CD4-positive, alpha-beta T cell (primary cell): ENCODE measurements at places on chromosomes 1 and 21. TPM values are rescaled to one million over a fixed set of nuclear protein-coding genes. Genes with fewer than 3 reads are reported as not detected.

The OR10K1 gene
- total RNA-seq: not detected

The GBP4 gene
- total RNA-seq: 11.3 TPM

The S100A1 gene
- total RNA-seq: not detected

The SHISA4 gene
- 0.19 TPM for total RNA-seq

The UTS2 gene
- not detected for total RNA-seq

The RBP7 gene
- not detected for total RNA-seq

- H3K27ac ChIP-seq: no peak overlapping the region
- peaks cover 8% of the 10 kb centered on the region for H3K4me1 ChIP-seq
- H3K36me3 ChIP-seq: no peaks in the 10 kb centered on the region
- no peak for DNase-seq
- no peak overlapping the region for H3K4me3 ChIP-seq
Measured at GRCh38 chr1:157113106-157113505, 13.5 kb upstream of the ETV3L start.

DNA sequence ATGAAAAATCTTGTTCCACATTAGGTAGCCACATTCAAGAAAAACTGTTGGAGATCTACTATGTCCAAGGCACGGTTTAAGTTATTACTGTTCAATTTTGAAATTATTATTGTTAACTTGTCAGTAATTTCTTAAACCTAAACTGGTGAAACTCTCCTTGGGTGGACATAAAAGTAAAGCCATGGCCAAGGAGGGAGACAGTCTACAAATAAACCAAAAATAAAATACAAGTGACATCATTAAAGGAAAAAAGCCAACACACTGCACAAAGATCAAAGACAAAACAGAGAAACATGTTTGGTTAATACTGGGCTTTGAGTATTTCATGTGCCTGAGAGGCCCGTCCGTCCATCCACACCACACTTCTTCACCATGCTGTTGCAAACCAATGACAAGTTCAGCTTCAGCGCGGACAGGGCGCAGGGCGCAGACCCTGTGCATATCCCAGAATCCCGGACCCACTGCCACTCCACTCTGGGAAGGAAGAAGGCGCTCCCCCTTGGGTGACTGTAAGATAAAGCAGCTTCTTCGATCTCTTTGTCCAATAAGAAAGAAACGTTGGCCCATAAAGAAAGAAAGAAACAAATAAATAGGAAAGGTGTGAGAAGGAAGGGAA, 918 bp upstream of the RASAL2 start:
- no peak for DNase-seq
- peaks cover 9% of the 10 kb centered on the region for H3K4me1 ChIP-seq
- peaks cover 21% of the 10 kb centered on the region for H3K27me3 ChIP-seq
- no peak overlapping the region for H3K27ac ChIP-seq
- H3K4me3 ChIP-seq: peak overlapping the region; percentile 25

DNA sequence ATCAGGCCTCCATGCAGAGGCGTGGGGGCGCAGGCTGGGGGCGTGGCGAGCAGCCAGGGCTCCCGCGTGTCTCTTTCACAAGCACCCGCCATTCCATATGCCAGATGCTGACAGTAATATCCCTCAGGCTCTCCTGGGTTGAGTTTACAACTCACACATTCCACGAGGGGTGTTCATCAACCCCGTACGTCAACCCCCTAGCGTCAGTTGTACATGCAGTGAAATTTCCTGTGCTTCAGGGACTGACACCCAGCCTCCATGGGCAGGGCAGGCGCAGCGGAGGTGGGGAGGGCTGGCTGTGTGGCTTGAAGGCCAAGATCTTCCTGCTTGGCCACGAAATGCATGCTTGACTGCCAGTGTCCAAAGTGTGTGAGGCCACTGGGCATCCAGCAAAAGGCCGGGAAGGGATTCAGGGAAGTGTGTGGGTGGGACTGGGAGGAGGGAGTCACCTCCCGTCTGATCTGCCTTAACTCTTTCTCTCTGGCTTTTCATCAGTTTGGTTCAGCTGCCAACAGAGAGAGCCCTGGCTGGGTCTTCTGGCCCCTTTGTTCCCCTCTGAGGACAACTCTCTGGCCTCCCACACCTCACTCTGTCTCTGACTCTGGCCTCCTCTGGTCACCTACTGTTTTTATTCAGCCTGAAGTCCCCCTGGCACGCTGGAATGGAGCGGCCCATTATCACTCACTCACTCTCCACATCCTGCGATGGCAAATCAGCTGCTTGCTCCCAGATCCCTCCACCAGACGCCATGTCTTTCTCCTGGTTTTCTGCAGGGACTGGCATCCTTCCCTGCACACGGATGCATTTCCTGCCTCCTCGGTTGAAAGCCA, 33.8 kb downstream of the CLIC6 start:
- no peak overlapping the region for H3K4me3 ChIP-seq
- no peaks in the 10 kb centered on the region for H3K36me3 ChIP-seq
- no peak overlapping the region for H3K27ac ChIP-seq
- no peaks in the 10 kb centered on the region for H3K27me3 ChIP-seq

DNA sequence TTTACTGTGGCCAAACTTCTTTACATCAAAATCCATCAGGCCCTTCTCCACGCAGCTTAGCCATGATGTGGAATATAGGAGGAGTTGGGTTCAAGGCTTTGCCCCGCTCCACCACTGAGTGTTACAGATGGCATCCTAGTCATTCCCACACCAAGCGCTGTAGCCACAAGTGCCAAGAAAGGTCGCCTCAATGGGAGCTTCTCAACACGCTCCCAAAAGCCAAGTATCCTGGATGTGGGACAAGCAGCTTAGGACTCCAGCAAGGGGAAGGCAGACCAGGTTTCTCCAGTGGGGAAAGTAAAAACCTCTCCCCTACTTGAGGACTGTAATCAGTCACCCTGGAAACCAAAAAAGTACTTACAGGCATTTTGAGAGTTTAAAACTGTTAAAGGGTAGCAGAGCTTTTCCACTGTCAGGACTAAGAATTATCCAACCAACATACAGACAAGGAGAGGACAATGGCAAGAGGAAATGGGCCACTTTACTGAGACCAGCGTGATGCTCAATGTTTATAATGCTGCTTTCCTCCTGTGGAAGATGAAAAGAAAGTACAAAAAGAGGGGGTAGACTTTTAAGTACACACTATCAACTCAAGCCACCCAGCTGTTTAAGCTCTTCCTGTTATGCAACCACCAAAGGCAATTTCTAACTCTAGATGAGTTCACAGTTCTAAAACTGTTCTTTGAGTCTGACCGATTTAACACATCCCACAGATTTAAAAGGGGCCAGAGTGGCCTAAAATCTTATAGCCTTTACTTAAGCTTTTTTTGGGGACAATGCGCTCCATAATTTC, 120.7 kb upstream of the KRTAP19-8 start:
- H3K27me3 ChIP-seq: no peaks in the 10 kb centered on the region
- peaks cover 47% of the 10 kb centered on the region for H3K4me1 ChIP-seq
- peak overlapping the region; percentile 48 for H3K27ac ChIP-seq
- no peak for DNase-seq

GRCh38 chr1:217089361-217090014, 366.3 kb upstream of the ESRRG start:
- H3K36me3 ChIP-seq: no peaks in the 10 kb centered on the region
- no peak overlapping the region for H3K4me3 ChIP-seq
- H3K4me1 ChIP-seq: no peaks in the 10 kb centered on the region
- H3K27me3 ChIP-seq: peaks cover 16% of the 10 kb centered on the region
- no peak overlapping the region for H3K27ac ChIP-seq

- peaks cover 58% of the 10 kb centered on the region for H3K4me1 ChIP-seq
- no peaks in the 10 kb centered on the region for H3K36me3 ChIP-seq
- peak; percentile 29 for DNase-seq
- H3K4me3 ChIP-seq: no peak overlapping the region
- H3K27ac ChIP-seq: no peak overlapping the region
Measured at GRCh38 chr1:9284061-9284460, 8.6 kb upstream of the SPSB1 start.

DNA sequence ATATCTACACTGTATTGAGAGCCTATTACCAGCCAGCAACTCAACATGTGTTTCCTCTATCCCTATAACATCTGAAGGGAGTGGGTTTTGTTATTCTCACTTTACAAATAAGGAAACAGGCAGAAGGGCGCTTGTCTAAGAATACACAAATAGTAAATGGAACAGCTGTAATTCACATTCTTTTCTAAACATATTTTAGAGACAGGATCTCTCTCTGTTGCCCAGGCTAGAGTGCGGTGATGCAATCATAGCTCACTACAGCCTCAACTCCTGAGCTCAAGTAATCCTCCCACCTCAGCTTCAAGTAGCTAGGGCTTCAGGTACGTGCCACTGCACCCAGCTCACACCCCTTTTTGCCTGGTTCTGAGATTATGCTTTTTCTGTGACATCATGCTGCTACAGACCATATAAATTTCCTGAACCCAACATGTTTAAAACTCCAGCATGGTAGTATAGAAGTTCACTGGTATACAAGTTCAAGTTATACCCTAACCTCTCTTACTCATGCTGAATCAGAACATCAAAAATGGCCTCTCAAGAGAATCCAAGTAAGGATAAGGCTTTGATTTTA, 8.6 kb upstream of the TACSTD2 start:
- no peak for DNase-seq
- H3K36me3 ChIP-seq: no peaks in the 10 kb centered on the region
- no peak overlapping the region for H3K4me3 ChIP-seq
- no peaks in the 10 kb centered on the region for H3K4me1 ChIP-seq
- no peak overlapping the region for H3K27ac ChIP-seq
- no peaks in the 10 kb centered on the region for H3K27me3 ChIP-seq

DNA sequence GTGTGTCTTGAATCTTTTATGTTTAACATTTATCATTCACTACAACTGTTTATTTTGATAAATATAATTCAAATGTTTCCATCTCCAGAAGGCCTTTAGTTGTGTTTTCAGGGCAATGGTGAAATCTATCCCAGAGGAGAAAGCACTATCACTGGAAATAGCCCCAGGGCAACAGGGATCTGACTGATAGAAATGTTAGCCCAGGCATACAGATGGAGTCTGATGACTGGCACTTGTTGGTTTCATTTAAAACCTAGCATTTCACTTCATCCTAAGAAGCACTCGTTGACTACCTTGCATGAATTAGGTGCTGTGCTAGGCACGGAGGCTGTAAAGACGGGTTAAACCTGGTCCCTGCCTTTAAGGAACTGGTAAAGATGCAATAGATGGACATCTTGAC, 103.1 kb downstream of the C1orf21 start:
- DNase-seq: no peak
- no peaks in the 10 kb centered on the region for H3K27me3 ChIP-seq
- no peaks in the 10 kb centered on the region for H3K36me3 ChIP-seq
- peaks cover 4% of the 10 kb centered on the region for H3K4me1 ChIP-seq

DNA sequence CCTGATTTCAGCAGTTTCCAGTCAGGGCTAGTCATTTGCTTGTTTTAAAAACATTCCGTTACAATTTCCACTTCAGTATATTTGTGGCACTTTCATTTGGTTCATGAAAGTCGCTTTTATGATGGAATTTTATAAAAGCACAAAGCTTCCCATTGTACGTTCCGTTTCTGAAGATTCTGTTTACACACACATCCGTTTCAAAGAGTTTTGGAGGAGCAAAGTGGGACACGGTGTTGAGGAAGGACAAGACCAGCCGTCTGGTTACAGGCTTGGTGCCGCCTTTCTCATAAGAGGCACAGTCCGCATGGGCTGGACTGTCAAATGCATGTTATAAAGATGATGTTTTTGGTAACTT, 60.3 kb downstream of the FAAP20 start:
- H3K27me3 ChIP-seq: no peaks in the 10 kb centered on the region
- H3K4me3 ChIP-seq: no peak overlapping the region
- no peak for DNase-seq
- H3K36me3 ChIP-seq: peaks cover 2% of the 10 kb centered on the region
- peaks cover 22% of the 10 kb centered on the region for H3K4me1 ChIP-seq
- H3K27ac ChIP-seq: no peak overlapping the region

DNA sequence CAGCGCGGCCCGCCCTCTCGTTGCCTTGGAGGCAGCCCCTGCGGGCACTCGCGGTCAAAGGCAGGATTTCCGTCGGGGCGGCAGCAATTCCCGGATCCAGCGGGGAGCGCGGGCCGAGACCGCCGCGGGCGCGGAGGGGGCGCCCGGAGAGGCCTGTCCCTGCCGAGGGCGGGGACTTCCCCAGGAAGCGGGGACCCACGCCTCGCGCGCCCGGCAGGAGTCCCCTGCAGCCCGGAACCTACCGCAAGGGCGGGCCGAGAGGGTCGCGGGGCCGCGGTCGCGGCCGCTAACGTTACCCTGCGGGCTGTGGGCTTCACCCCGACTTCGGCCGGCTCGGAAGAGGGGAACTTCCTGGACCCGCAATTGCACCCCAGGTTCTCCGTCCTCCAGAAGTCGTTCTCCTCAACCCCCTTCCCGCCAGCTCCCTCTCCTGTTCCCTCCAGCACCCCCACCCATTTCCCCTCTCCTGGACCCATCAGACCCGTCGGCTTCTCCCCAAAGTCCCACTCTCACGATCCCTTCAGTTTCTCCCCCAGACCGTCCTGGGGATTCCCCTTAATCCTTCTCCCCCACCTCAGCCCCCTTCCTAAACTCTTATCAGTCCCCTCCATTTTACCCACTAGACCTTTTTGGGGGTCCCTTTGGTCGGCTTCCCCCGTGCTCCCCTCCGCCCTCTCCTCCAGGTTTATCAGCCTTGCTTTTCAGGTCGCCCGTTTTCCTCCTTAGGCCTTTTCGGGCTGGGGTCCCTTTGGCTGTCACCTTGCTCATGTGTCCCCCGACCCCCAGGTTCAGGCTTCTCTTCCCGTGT, 604 bp downstream of the FGR start:
- H3K36me3 ChIP-seq: no peaks in the 10 kb centered on the region
- peaks cover 74% of the 10 kb centered on the region for H3K4me1 ChIP-seq
- no peaks in the 10 kb centered on the region for H3K27me3 ChIP-seq
- H3K27ac ChIP-seq: peak overlapping the region; percentile 27
- peak overlapping the region; percentile 52 for H3K4me3 ChIP-seq

DNA sequence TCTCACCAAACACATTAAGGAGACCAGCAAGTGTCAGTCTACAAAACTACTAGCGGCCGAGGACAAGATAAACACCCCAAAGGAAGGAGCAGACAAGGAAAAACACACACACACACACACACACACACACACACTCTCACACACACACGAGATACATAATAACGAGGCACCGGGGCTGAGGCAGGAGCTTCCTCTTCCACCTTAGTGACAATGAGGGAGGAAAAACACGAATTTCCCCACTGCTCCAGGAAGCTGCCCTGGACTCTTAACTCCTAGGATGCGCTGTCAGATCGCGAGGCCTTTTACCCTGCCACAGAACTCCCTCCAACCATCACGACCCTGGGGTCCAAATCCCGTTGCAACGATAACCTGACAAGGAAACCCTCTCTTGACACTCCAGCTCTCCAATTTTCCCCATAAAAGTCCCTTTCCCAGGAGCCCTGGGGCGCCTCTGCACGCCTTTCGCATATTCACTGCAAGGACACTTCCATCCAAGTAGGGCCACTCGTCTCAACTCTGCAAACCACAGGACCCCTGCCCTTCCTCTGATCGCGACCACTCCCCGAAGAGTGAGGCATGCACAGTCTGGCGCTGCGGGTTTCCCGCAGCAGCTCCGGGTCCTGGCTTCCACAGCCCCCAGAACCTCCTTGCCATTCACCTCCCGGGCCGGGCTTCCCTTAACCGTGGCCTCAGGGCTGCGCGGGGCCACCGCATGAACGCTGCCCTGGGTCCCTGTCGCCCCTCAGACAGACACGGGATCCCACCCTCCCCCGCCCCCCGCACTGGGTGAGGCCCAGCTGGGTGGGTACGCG, 581 bp downstream of the ETV3 start:
- no peaks in the 10 kb centered on the region for H3K27me3 ChIP-seq
- H3K4me3 ChIP-seq: peak overlapping the region; percentile 84
- peaks cover 29% of the 10 kb centered on the region for H3K36me3 ChIP-seq
- peaks cover 51% of the 10 kb centered on the region for H3K4me1 ChIP-seq
- H3K27ac ChIP-seq: peak overlapping the region; percentile 98
- no peak for DNase-seq
